HEK293T (cell line): ENCODE measurements at places on chromosomes 3 and 15.

DNA sequence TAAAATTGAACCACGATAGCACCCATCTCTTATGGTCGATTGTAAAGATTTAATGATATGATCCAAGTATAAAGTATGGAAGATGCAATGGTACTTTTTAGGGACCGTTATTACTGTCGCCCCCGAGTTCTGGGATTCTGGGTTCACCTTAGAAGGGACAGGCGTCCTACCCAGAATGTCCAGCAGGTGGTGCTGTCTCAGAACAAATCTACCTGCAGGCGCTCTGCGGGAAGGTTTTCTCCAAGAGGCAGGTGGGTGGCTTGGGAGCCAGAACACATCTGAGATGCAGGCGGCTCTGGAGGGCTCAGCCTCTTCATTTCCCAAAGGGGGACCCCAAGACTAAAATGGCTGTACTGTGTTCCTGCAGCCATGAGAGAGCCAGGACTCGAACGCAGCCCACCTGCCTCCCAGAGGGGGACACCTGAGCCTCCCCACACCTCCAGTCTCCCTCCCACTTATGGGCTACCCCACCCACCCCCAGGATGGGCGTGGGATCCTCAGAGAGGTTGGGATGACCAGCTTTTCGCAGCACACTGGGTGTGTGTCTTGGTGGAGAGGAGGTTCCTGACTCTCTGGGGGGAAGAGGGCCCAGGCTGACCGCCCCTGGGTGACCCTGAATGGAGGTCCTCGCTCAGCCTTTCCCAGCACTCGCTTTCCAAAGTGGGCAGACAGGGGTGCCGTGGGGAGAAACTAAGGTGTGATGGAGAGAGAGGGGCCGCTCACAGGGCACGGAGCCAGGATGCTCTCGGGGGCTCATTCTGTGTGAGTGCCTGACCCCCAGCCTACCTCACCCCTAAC lies 28.1 kb upstream of the CORO2B start:
- DNase-seq, result peak; percentile 68

GRCh38 chr3:126999383-126999782 lies 16.5 kb downstream of the PLXNA1 start:
- DNase-seq, result no peak

- DNase-seq, result no peak
Observed at GRCh38 chr3:17195856-17196604, 311.3 kb downstream of the PLCL2 start.

- no peak for DNase-seq
Observed at GRCh38 chr3:189353988-189354889, 182.5 kb downstream of the TPRG1 start.

- DNase-seq, result no peak
Observed at GRCh38 chr3:70811880-70812279, 499.4 kb upstream of the MDFIC2 start.

GRCh38 chr3:5221701-5222100 lies 34.2 kb downstream of the EDEM1 start:
- DNase-seq, result no peak

GRCh38 chr3:50395070-50395860 lies 35.9 kb upstream of the TMEM115 start:
- DNase-seq, result no peak

GRCh38 chr15:49154359-49154758 lies 1.0 kb downstream of the COPS2 start:
- no peak for DNase-seq

DNA sequence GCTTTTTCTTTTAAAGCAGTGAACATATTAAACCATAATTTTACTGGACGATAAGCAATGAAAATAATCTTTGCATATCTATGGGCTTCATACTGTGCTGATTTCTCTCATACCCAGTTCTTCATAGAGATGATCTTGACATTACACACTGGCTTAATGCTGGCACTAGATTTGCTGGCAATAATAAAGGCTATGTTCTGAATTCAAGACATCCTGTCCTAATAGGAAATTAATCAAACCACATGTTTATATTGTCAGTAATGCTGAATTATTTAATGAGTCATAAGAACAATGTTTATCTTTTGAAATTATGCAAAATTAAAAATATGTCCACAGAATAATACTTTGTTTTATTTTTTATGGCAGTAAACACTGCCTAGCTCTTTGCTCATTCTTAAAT lies 643.2 kb downstream of the OTOL1 start:
- no peak for DNase-seq

DNA sequence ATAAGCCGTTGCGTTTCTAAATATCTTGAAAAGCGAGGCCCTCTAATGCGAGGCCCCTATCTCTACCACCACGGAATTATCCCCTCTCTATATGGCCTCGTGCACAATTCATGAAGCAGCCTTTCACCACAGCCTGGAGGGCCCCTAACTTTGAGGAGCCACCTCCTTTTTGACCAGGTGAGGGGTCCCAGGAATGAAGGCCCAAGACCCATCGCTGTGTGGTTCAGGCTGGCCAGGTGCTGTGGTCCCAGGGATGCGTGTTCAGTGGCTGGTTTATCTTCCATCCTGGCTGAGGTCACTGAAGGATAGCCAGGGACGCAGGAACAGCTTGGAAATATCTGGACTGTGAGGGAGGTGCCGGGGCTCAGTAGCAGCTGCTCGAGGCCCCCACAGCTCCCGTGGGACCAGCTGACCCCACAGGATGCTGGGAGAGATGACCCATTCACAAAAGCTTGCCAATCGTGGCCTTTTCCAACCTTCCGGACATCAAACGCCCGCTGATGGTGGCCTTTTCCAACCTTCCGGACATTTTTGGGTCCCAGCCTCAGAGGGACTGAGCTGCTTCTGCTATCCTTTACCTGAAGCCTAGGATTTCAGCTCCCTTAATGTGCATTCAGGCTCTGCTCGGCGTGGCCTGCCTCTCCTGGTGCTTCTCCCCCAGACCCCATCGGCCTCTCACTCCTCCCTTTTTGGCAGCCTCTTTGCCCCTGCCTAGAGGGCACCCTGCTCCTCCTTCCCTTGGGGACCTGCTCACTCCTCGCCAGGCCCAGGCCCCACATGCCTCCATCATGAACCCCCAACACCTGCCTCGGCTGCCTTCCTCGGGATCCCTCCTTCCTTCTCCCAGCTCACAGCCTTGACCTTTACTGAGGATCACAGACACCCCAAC lies 140.9 kb downstream of the CHSY1 start:
- DNase-seq, result no peak

GRCh38 chr3:63920001-63920400 lies 7.8 kb upstream of the SCAANT1 start:
- no peak for DNase-seq

DNA sequence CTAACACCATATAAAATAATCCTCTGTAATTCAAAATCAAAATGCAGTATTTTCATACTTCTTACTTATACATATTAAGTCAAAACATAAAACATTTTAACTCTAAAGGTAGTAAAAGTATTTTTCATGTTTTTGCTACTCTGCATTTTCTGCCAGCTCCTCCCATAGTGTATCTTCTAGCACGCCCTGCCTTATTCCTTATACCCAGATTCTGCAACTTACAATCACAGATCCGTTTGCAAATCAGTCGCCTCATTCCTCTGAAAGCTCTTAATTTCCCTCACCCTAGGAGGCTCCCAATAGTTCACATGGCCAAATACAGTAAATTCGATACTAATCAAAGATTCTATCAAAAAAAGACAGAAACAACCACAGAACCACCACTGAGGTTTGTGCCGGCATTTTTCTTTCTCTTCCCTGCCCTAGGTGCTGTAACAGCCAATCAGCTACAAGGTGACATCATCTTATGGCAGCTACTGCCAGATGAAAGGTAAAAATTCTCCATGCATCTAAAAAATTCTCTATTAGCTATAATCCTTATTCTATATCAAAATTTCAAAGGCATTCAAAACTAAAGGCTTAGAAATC lies 72.9 kb downstream of the CLASP2 start:
- DNase-seq, result peak; percentile 56

GRCh38 chr3:171986757-171987518 lies 52.4 kb upstream of the FNDC3B start:
- no peak for DNase-seq

GRCh38 chr3:138367911-138368310 lies 19.5 kb downstream of the MRAS start:
- no peak for DNase-seq

GRCh38 chr3:32203854-32204253 lies 34.6 kb upstream of the CMTM8 start:
- DNase-seq, result no peak

GRCh38 chr15:89797678-89798201 lies 16.9 kb downstream of the ANPEP start:
- no peak for DNase-seq

- DNase-seq, result no peak
Observed at GRCh38 chr3:43766672-43767465, 76.1 kb downstream of the ABHD5 start.

DNA sequence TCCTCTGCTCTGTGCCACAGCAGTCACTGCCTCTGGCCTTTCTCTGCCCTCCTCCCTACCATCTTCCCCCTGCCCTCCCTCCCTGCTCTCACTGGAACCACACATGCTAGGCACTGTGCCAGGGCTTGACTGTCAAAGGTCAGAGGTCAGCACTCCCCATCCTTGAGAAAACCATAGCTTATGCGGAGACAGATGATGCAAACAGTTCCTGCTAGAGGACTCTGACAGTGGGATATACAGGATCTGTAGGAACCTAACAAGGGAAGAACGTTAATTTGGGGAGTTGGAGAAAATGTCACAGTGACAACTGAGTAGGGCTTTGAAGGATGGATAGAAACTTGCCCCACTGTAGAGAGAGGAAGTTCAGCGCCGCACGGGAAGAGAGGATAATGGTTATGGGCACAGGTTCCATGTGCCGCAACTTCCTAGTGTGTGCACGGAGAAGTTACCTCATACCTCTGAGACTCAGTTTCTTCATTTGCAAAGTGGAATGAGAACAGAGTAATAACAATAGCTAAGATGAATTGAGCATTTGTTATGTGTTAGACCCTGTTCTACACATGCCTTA lies 29.3 kb upstream of the XYLB start:
- no peak for DNase-seq

DNA sequence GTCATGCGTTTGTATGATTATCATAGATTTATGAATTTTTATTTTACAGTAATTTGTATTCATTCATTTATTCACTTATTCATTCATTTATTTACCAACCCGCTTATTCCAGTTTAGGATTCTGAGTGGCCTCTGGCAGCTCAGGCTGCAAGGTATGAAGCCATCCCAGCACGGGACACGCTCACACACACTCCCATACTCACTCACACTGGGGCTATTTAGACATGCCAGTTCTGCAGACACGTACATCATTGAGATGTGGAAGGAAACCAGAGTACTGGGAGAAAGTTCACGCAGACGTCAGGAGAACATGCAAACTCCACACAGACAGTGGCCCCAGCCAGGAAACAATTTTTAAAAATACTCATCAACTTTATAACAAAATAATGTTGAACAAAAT lies 5.1 kb downstream of the CDIN1 start:
- DNase-seq, result no peak

- no peak for DNase-seq
Observed at GRCh38 chr3:64915778-64916177, 228.0 kb upstream of the ADAMTS9 start.

DNA sequence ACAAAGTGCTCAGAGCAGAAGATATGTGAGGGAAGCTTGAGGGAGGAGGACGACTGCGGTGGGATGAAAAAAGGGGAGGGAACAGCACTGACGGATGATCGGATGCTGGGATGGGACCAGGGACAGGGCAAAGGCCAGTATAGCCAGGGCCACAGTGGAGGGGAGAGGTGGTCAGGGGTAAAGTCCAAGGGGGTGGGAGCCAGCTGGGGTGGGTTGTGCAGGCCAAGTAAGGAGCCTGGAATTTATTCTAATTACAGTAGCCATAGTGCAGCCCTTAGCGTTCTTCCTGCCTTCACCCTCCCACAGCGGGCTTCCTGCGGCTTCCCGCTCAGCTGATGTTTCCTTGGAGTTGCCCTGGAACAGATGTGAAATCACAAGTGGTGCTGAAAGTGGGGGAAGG lies 7.6 kb upstream of the APEH start:
- no peak for DNase-seq

- DNase-seq, result no peak
Observed at GRCh38 chr15:56757875-56758274, 24.6 kb upstream of the ZNF280D start.

GRCh38 chr15:40290545-40290917 lies 7.7 kb upstream of the ANKRD63 start:
- DNase-seq, result no peak

DNA sequence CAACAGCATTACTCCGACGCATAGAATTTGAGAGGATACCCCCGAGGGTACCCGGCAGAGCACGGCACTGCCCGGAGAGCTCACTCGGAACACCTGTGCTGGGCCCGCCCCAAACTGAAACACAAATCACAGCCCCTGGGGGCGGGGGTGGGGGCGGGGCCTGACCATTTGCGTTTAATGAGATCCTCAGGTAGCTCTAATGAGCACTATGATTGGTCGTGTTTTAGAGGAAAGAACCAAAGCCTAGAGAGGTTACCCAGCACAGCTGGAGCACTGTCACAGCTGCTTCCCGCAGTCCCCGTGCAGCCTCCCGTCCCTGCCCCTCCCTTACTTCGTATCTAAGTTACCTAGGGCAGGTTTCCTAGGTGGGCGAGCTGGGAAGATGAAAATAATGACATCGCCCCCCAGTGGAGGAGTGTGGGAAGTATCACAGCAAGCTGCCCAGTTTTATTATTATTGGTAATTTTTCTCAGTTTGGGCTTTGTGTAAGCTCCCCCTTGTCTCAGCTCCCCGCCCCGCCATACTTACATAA lies 187.1 kb downstream of the PDE8A start:
- DNase-seq, result peak; percentile 55
